ENCODE measurements at places on chromosomes 5 and 9.

DNA sequence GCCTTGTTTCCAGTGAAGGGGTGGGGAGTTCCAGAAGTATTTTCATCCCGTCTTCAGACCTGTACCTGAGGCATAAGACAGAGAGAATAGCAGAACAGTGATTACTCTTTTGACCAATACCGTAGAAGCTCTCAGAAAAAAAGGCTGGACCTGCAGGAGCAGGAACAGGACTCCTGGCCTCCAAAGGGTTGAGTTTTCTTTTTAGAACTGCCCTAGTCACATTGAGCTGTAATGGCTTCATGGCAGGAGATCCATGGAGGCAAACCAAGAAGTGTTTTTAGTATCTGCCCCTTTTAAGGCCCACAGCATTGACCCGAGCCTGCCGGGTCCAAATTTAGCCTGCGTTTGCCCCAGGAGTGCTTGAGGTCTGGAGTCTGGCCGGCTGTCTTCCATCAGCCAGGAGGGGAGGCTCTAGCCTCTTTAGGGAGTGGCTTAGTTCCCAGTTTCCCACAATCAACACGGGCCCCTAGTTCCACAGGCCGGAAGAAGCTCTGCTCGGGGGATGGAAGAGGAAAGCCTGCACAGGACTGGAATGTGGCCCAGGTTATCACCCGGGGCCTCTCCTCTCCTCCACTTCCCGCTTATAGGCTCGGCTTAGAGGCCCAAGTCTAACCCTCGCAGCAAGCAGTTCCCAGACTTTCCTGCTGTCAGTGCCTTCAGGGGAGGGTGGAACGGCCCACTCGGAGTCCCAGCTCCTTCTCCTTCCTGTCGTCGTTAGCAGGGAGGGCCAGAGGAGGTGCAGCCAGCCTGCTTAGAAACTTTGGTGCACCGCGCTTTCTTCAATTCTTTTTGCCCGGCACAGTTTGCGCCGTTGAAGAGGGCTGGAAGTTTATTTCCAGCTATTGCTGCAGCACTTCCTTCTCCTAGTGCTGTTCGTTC lies 80.7 kb downstream of the C9orf152 start:
- DNase-seq: no peak

GRCh38 chr5:143233031-143233430 lies 170.5 kb downstream of the NR3C1 start:
- DNase-seq: no peak

DNA sequence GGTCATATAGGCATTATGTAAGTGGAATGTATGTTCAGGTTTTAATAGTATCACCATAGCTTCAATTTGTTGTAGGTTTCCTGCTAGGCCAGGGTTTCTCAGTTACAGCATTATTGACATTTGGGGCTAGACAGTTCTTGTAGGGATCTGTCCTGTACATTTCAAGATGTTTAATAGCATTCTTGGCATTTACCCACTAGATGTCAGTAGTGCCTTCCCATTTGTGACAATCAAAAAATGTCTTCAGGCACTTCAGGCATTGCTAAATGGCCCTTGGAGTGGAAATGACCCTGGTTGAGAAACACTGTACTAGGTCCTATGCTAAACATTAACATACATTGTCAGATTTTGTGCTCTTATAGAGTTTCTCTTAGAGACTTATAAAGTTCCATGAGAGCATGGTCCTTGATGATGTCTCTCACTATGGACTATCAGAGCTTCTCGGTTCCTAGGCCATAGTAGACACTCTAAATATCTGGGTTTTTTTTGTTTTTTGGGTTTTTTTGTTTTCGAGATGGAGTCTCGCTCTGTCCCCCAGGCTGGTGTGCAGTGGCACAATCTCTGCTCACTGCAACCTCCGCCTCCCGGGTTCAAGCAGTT lies 1.4 kb downstream of the KIF20A start:
- no peak for DNase-seq

- no peak for DNase-seq
Observed at GRCh38 chr5:111954516-111955395, 197.8 kb upstream of the NREP start.

DNA sequence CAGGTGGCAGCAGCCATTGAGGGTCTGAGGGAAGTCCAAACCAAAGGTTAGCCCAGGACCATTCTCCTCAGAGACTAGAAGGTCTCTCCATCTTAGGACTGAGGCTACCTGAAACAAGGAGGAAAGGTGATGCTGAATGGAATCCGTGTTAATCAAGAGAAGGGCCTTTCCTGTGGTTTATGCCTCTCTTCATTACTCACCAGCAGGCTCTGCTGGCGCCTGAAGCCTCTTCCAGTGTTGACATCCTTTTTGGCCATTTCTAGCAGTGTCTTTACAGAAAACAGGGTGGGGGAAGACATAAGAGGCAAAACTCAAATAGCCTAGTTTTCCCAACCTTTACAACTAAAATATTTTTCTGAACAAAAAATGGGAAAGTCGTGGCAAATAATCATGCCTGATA lies 98.0 kb downstream of the ENC1 start:
- DNase-seq: no peak

DNA sequence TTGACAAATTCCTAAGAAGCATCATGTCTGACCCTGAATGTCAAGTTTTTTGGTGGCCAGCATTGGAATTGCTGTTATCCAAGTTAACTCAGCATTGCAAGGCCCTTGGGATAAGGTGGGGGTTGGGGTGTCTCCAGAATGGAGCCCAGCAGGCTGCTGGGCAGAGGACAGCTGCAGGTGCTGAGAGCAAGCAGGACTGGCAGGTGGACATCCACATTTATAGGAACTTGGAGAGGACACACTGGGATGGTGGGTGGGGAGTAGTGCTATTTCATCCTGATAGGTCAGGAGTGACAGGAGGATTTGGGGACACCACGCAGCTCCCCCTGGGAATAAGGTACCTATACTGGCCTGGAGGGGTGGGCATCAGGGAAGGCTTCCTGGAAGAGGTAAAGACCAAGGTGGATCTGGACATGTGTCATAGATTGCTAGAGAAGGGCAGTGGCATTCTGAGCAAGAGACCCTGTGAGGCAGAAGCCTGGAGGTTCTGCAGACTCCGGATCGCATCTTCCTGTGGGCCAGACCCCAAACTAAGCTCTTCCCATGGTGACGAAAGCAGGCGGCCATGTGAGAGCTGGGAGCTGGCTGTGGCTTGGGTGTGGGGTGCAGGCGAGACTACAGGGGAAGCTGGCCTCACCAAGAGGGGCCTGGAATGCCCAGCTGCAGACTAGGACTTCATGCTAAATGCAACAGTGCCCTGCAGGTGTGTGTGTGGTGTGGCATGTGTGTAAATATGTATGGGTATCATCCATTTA lies 148.1 kb downstream of the RGS3 start:
- DNase-seq: no peak

GRCh38 chr5:131533836-131534235 lies 101.2 kb downstream of the RAPGEF6 start:
- DNase-seq: no peak

- DNase-seq: no peak
Observed at GRCh38 chr9:94157050-94157801, 73.0 kb downstream of the PTPDC1 start.

DNA sequence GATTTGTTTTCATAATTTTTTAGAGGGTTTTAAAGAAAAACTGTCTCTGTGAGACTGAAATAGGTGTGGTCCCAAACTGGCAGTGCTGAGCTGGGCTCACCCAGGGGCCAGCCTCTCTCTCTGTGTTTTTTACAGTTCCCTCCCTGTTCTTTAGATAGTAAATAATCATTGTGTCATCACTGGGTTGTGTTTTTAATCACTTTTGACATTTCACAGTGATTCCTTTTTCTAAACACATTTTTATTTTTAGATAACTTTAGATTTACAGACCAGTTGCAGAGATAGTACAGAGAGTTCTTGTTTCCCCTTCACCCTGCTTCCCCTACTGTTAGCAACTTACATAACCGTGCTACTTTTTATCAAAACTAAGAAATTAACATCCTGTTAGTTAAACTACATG lies 44.4 kb downstream of the MAP1B start:
- DNase-seq: no peak

GRCh38 chr9:129725795-129726251 lies 27.0 kb downstream of the PTGES start:
- DNase-seq: no peak

DNA sequence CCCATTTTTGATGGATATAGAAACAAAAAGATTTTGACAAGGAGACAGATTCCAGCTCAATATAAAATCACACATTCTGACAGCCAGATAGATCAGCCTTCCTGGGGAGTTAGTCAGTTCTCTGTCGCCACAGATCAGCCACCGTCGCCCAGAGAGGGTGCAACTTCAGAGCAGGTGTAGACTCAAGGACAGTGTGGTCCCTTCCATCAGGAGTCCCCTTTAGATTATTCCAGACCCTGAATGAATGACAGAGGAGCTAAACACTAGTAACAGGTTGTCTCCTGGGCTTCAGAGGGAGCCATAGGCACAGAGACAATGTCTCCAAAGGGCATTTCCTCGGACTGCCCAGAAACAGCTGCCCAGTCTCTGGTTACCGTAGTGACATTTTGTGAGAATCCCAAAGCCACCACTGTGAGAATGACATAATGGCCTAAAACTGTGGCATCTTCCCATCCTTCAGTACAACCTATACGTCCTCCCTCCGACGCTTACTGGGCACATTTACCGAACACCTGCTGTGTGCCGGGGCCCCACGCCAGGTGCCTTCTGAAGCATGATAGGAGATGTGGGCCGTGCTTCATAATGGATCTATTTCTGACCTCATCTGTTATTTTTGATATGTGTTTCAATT lies 47.4 kb upstream of the SLC2A8 start:
- DNase-seq: no peak

GRCh38 chr5:124512952-124513632 lies 233.3 kb downstream of the ZNF608 start:
- DNase-seq: no peak

DNA sequence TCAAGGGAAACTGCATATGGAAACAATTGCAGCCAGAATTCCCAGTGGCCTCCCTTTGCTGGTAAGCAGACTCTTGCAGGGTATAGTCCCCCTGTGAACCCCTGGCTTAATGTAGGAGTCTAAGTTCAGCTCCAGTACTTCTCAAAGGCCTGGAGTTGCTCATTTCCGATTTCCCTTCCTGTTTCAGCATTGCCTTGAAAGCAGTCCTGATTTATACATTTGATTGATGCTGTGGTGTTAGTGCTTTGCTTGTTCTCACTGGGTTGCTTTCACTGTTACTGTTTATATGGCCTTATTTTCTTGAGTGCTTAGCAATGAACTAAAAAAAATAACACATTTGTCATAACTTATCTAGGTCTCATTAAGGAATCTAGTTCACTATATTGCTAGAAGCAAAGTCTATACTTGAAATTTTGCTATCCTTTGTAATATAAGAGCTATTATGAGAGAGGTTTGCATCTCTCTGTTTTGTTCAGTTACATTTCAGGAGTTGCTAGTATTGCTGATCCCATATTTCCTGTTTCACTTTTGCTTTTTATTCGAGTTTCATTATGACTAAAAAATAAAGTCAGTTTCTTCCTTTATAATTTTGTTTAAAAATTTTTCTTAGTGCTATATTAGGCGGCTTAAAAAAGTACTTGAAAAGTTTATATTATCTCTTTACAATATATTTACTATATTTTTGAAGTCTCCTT lies 122.4 kb upstream of the NMUR2 start:
- DNase-seq: no peak

DNA sequence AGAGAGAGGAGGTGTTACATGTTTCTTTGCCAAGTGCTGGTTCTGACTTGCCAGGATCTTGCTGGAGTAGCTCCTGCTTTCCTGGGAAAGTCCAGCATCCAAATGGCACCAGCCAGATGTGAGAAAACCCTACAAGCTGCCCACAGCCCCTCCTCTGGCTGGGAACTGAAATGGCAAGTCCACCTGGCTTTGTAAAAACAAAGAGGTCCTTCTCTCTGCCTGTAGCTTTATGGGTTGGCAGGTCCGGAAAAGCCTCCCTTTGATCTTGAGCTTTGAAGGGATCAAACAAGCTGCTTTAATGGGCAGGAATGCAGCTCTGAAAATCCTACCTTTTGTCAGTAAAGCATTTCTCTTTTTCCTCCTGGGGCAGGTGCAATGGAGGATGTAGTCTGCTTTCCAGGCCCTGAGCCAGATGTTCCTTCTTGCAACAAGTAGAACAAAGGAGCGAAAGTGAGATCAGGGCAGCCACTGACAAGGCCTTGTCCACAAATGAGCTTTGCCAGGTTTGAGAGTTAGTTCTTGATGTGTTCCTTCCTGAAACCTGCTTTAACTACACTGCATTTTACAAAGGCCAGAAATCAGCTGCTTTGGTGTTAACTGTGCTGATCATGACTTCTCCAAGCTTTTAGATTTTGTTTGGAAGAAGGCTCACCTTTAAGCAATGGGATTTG lies 456.7 kb downstream of the ZNF608 start:
- DNase-seq: no peak

GRCh38 chr5:71836559-71837112 lies 117.6 kb downstream of the CARTPT start:
- no peak for DNase-seq

GRCh38 chr5:6342689-6343315 lies 35.5 kb downstream of the MED10 start:
- no peak for DNase-seq

- no peak for DNase-seq
Observed at GRCh38 chr9:93114984-93115335, 18.9 kb downstream of the CARD19 start.

DNA sequence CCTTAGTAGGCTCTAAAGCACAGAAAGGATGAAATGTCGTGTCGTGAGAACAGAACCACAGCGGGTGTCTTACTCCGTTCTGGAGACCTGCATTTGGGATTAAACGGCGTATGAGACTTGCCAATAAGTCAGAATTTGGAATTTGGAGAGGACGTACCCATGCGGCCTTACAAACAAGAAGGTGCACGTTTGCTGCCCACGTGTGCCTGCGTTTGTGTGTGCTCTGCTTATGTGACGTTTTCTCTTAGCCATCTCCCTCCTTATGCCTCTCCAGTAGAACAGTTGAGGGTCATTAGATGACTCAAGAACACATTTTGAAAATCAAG lies 171.6 kb upstream of the OTULINL start:
- DNase-seq: no peak

DNA sequence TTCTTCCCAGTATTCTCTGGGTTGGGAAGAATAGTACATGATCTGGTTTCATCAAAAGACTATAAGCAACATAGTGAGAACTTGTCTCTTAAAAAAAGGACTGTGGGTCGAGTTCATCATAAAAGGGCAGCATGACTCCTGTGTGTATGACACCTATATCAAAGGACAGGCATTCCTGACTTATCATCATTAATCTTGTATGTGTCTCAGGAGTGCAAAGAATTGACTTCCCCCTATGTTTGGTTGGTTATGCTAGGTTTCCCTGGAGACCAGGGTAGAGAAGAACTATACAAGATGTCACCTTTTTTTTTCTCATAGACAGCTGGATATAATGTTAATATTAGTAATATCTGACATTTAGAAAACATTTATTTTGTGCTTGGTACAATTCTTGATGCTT lies 173.1 kb upstream of the ANKRD55 start:
- no peak for DNase-seq

DNA sequence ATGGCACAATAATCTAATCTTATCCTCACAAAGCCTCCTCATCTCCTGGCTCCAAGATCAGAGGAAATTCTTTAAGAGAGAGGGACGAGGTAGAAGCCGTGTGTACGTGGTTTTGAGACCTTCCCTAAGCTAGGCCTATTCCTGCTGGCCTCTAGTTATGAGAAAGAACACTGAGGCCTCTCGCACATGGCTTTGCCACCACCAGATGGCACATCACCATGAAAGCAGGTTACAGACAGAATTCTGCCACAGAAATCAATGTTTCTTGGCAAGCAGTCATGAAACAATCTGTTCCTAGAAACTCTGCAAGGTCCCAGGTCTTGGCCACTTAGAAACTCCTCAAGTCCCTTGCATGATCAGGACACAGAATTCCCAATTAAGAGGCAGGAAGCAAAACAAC lies 268.2 kb upstream of the TAS2R1 start:
- no peak for DNase-seq

Measured in esophagus squamous epithelium (tissue), 5 donors.